ENCODE measurements at places on chromosomes 7 and 10.

GRCh38 chr7:157483971-157484410, 147.2 kb downstream of the DNAJB6 start:
- H3K36me3 ChIP-seq, result no peaks in the 10 kb centered on the region
- no peaks in the 10 kb centered on the region for H3K27me3 ChIP-seq
- no peak for DNase-seq
- H3K4me1 ChIP-seq, result no peaks in the 10 kb centered on the region

DNA sequence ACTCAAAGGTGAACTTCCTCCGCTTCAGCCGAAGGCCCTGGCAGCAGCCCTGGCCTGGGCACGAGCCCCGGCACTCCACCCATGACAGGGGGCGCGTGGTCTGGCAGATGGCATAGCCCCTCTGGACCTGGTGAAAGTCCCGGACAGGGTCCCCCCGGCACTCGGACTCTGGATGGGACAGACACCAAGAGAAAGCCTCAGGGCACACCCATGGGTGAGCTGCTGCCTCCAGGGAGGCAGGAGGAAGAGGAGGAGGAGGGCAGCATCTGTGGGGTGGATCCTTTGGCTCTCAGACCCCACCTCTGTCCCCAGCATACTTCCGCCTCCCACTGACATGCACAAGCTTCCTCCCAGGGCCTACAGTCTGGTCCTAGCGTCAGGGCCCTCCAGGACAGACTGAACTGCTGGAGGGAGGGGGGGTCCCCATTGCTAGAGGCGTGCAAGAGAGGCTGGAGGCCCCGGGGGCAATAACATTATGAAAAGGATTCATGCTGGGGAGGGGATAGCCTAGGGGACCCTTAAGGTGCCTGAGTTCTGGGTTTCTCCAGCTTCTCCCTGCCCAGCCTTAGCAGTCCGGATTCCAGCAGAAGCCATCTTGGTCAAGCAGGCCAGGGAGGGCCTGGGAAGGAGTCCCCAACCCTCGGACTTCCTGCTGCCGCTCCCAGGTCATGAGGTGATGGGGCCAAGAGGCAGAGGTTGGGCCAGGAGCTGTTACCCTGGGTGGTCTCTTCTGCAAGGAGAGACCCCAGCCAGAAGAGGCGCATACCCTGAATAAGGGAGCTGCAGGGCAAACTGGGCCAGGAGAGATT, 169.3 kb downstream of the LCOR start:
- no peaks in the 10 kb centered on the region for H3K36me3 ChIP-seq
- no peak overlapping the region for H3K4me3 ChIP-seq
- no peak overlapping the region for H3K27ac ChIP-seq
- no peaks in the 10 kb centered on the region for H3K4me1 ChIP-seq
- no peaks in the 10 kb centered on the region for H3K27me3 ChIP-seq
- no peak for DNase-seq

DNA sequence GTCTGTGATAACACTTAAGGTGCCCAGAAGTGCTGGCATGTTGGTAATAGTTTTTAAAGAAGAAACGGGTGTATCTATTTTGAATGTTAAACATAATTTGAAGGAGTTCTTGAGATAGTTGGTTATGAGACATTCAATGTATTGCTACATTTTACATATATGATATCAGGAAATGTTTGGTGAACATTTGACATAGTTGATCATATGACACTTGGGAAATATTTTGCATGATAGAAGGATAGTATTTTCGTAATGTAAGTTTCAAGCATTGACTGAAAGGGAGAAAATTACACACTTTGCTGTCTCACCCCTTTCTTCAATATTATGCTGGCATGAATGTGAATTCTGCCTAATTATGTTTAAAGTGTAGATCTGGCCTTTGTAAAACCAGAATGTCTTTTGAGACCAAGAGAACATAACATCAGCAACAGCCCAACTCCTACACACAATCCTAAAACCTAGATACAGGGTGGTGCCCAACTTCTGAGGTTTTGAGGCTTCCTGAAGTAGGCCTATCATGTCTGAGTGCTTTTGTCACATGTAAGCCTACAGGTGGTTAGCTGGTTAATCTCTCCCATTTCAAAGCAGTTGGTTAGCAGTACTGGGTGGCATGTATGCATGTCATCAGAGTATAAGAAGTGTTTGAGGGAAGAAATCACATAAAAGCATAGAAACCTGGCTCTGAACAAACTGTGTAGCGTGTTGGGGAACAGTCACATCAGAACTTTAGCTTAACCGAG, 2.1 kb downstream of the ADD3 start:
- H3K27me3 ChIP-seq, result no peaks in the 10 kb centered on the region
- H3K4me1 ChIP-seq, result peaks cover 25% of the 10 kb centered on the region
- peak overlapping the region; percentile 93 for H3K4me3 ChIP-seq
- no peak for DNase-seq
- no peaks in the 10 kb centered on the region for H3K36me3 ChIP-seq
- no peak overlapping the region for H3K27ac ChIP-seq

- no peaks in the 10 kb centered on the region for H3K27me3 ChIP-seq
- DNase-seq, result peak; percentile 53
- no peak overlapping the region for H3K4me3 ChIP-seq
- peaks cover 8% of the 10 kb centered on the region for H3K4me1 ChIP-seq
- H3K27ac ChIP-seq, result peak overlapping the region; percentile 23
- no peaks in the 10 kb centered on the region for H3K36me3 ChIP-seq
Measured at GRCh38 chr10:68202960-68203353, 29.0 kb downstream of the ATOH7 start.

DNA sequence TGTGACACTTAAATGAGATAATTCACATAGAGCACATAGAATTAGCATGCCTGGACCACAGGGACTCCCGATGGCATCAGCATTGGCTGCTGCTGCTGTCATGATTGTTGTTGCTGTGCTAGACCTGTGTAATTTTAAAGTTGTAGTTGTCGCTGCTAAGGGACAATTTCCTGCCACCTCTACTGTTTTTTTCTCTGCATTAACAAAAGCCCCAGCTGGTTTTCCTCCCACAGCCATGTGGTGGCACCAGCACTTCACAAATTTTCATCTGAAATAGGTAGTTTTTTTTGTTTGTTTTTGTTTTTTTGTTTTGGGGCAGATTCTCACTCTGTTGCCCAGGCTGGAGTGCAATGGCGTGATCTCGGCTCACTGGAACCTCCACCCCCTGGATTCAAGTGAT, 25.4 kb upstream of the PRXL2A start:
- no peaks in the 10 kb centered on the region for H3K27me3 ChIP-seq
- H3K36me3 ChIP-seq, result no peaks in the 10 kb centered on the region
- H3K4me1 ChIP-seq, result peaks cover 5% of the 10 kb centered on the region
- no peak overlapping the region for H3K4me3 ChIP-seq
- DNase-seq, result peak; percentile 45

- H3K4me1 ChIP-seq, result no peaks in the 10 kb centered on the region
- no peaks in the 10 kb centered on the region for H3K27me3 ChIP-seq
Measured at GRCh38 chr10:98019784-98020183, 10.6 kb downstream of the CRTAC1 start.

- H3K4me1 ChIP-seq, result no peaks in the 10 kb centered on the region
- no peak for DNase-seq
- no peaks in the 10 kb centered on the region for H3K27me3 ChIP-seq
- no peak overlapping the region for H3K27ac ChIP-seq
- no peaks in the 10 kb centered on the region for H3K36me3 ChIP-seq
Measured at GRCh38 chr10:95538412-95538811, 22.8 kb downstream of the SORBS1 start.

- no peak overlapping the region for H3K27ac ChIP-seq
- H3K4me1 ChIP-seq, result no peaks in the 10 kb centered on the region
- no peaks in the 10 kb centered on the region for H3K36me3 ChIP-seq
- H3K4me3 ChIP-seq, result no peak overlapping the region
- no peaks in the 10 kb centered on the region for H3K27me3 ChIP-seq
Measured at GRCh38 chr10:4649886-4650508, 176.0 kb upstream of the AKR1E2 start.

All from CD14-positive monocyte (primary cell).